Suprapubic skin (tissue), 4 donors: ENCODE measurements at places on chromosomes 1 and 21.

DNA sequence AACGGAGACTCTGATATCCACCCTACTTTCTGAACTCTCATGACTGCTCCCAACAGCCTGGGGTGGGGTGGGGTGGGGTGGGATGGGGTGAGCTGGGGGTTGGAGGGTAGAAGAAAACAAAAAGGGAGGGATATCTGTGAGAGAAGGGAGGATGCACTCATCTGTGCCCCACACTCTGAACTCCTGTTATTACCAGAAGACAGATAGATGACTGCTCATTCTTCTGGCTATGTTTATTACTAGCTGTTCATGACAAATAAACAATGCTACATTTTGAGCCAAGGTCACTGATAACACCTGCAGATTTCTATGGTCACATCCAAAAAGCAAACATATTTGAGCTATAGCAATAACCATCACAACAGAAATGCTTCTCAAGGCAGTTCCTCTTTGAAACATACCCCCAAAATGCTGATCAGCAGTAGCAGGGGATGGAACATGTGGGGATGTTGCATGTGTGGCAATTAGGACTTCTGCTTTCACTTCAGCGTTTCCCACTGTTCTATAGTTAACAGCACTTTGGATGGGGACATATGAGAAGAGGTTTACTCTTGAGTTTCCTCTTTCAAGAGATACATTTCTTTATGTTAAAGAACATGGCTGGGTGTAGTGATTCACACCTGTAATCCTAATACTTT is 43.3 kb downstream of the GPR3 start:
- no peak for DNase-seq

- DNase-seq: no peak
Measured at GRCh38 chr1:80929868-80930508, 870.7 kb upstream of the ADGRL2 start.

GRCh38 chr21:31781737-31782136 is 49.8 kb upstream of the SCAF4 start:
- no peak for DNase-seq

GRCh38 chr21:33734291-33734690 is 92.0 kb downstream of the ITSN1 start:
- no peak for DNase-seq

DNA sequence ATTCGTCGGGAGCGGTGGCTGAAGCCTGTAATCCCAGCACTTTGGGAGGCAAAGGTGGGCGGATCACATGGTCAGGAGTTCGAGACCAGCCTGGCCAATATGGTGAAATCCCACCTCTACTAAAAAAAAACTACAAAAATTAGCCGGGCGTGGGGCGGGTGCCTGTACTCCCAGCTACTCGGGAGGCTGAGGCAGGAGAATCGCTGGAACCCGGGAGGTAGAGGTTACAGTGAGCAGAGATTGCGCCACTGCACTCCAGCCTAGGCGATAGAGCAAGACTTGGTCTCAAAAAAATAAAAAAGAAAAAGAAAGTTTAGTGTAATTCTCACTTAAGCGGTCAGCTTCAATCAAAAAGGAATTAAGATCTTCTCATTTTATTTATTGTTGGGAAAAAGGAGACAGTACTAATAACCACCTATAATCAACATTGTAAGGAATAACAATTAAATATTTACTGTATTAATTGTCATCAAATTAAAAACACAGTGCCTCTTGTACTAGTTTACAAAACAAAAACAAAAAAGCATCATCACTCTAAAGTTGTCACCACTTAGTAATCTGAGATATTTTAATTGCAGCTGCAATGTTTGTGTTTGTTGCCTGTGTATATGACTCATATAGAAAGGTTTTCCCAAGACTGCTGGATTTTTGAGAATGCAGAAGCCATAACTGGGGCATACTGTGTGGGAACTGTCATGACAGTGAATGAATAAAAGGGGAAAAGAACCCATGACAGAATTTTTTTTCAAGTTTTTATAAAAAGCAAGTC is 3.7 kb downstream of the FBXO42 start:
- peak; percentile 55 for DNase-seq
